ENCODE measurements at places on chromosomes 3 and 15.

- no peak for DNase-seq
Measured at GRCh38 chr15:72285402-72285801, 13.0 kb upstream of the PARP6 start.

GRCh38 chr3:13277860-13278531, 142.1 kb downstream of the NUP210 start:
- DNase-seq: peak; percentile 26

DNA sequence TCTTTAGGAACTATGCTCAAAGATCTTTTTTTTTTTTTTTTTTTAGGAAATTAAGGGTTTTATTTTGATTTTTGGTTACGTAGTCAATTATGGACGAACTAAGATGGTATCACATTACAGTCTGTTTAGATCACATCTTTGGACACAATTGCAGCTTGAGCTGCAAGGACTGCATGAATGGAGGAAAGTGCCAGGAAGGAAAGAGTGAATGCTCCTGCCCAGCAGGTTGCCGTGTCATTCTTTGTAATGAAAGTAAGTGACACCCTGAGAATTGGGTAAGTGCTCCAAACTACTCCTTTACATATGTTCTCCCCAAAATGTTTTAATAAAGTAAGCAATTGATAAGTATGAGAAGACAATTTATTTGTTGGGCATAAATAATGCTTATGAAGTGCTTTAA, 716.5 kb upstream of the GOLIM4 start:
- no peak for DNase-seq

DNA sequence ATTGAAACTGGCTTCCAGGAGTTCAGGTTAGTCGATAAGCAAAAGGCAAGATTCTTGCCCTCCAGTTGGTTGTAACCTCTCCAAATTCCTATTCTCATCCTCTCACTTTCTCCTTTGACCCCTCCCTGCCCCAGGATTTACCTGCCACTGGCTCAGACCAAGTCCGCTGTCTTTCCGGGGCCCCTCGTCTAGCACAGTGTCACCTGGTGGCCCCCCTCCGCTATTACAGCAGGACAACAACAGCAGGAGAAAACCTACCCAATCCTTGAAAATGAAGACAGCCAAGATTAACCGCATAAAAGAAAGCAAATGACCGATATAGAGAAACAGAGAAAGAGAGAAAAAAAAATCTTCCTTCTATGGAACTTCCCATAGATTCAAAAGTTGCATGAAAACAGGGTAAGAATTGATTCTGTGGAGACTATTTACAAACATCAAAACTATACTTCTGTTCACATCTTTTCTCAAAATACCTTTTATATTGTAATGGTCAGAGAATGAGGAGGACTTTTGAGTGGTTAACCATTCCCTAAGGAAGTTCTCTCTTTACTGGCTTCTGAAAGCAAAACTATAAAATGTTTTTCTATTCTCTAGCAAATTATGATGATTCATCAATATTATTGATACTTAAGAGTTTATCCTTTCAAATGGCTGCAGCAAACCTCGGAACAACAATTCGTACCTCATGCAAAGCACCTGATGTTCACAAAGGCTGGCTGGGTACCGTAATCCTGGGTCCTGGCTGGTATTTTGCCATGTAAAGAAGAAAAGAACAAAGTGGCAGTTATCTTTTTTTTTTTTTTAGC, 10.0 kb upstream of the ST8SIA2 start:
- no peak for DNase-seq

DNA sequence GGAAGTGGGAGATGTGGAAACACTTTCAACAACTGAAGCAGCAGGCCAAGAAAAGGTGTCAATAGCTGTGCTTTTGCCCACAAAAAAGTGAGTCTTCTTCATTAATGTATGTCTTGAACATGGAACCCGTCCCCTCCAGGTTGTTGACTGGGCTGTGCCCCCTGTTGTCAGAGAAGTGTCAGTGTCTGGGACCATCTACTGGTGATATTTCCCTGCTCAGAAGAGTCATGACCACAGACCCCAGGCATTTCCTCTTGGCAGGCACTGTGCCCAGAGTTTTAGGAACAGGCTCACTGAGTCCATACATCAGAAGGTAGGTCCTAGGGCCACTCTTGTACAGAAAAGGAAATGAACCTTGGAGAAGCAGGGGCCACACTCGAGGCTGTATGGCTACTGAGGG, 54.8 kb upstream of the LARS2 start:
- DNase-seq: no peak

- DNase-seq: no peak
Measured at GRCh38 chr15:77857419-77857818, 220.1 kb downstream of the TBC1D2B start.

- DNase-seq: no peak
Measured at GRCh38 chr15:80564056-80564455, 131.1 kb upstream of the ABHD17C start.

- no peak for DNase-seq
Measured at GRCh38 chr15:74799255-74799855, 13.3 kb upstream of the LMAN1L start.

DNA sequence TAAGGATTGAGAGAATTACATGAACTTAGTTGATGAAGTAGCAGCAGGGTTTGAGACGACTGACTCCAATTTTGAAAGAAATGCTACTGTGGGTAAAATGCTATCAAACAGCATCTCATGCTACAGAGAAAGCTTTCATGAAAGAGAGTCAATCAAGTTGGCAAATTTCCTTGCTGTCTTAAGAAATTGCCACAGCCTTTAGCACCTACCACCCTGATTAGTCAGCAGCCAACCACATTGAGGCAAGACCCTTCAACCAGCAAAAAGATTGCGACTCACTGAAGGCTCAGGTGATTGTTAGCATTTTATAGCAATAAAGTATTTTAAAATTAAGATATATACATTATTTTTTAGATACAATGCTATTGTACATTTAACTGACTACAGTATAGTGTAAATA, 80.9 kb downstream of the RAP2B start:
- no peak for DNase-seq

GRCh38 chr3:79032686-79033318, 735.0 kb downstream of the ROBO1 start:
- peak; percentile 46 for DNase-seq

- DNase-seq: no peak
Measured at GRCh38 chr3:117036259-117036799, 326.8 kb downstream of the TUSC7 start.

- DNase-seq: no peak
Measured at GRCh38 chr15:38128341-38128781, 124.3 kb upstream of the SPRED1 start.
